ENCODE measurements at places on chromosomes 7 and 10.

GRCh38 chr7:157010588-157011332 lies at the start of gene MNX1:
Gene MNX1, minus strand, starts transcription at chr7:157010663. Its CDS starts 313 bp downstream, at chr7:157010350.
- DNase-seq, result no peak

- DNase-seq, result no peak
Measured at GRCh38 chr7:47034180-47034579, 547.7 kb downstream of the TNS3 start.

DNA sequence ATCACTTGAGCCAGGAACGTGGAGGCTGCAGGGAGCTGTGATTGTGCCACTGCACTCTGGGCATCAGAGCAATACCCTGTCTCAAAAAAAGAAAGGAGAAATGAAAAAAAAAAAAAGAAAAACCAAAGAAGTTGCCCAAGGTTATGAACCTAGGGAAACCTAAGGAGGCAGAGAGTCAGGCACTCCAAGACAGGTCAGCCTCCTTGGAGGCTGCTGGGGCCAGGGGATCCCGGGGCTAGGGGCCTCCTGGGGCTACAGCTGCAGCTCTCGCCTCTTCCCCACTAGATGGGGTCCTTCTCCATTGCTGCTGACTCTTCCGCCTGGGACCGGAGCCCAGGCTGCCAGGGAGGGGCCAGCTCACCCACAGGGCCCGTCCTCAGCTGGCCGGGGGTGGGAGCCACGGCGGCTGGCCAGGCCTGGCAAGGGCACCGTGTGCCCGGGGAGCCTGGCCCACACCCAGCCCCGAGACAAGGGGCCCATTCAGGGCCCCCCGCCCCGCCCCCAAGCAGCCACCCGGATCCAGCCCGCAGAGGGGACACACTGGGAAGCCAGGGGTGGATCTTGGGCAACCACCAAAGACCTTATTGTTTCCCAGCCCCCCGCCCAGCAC lies 1.7 kb upstream of the SPACDR start:
- DNase-seq, result no peak

DNA sequence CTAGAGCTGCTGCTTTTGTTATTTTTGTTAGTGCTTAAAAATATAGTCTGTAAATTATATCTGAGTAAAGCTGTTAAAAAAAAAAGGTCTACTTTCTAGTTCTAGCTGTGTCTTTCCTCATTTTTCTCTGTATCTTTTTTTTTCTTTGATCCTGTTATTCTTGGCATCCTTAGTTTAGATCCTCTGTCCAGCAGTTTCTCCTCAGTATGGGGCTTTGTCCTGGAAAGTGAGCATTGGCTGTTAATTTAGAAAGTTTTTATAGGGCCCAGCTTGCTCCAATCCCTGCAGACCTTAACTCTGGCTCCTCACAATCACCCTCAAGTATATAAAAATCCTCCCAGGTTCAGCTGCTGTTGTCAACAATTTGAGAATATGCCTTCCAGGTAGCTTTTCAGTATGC lies 23.5 kb downstream of the DDX50 start:
- DNase-seq, result no peak

DNA sequence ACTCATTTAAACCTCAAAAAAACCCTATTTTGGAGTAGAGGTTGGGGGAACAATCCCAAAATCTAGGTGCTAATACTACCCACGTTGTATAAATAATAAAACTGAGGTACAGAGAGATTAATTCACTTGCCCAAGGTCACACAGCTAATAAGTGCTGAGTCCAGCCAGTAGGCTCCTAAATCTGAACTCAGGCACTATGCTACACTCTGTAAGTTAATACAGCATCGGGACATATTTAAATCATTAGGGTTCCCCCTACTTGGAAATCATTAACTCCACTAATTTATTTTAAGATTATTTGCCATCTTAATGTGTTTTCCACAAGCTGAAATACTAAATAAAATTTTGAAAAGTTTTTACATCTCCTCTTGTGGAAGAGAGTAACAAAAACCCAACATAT lies 24.2 kb downstream of the PIP4K2A start:
- no peak for DNase-seq

- no peak for DNase-seq
Measured at GRCh38 chr10:125441151-125441550, 241.8 kb downstream of the TEX36 start.

- DNase-seq, result no peak
Measured at GRCh38 chr7:155591055-155591775, 44.9 kb upstream of the CNPY1 start.

DNA sequence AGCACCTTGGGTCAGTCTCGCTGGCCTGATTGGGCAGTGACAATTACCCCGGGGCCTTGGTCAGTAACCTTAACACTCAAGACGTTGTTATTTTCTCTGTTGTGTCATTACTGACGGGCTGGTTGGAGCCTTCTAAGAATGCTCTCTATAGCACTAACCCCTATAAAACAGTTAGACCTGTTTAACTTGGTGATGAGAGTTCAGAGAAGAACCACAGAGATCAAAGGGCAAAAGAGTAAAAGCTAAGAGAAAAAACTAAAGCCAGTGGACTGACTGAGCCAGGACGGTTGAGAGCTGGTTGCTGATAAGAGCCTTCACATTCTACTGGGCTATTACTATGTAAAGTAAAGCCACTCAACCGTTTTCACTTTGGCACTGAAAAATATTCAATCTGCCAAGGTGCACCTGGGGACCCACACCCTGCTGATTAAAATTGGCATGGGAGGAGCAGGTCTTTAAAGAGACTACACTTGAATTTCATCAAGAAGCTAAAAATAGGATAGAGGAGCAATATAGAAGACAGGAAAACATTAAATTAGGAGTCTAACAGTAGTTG lies 13.6 kb upstream of the ITGB1 start:
- no peak for DNase-seq

- no peak for DNase-seq
Measured at GRCh38 chr10:74787457-74787856, 38.9 kb upstream of the KAT6B start.

DNA sequence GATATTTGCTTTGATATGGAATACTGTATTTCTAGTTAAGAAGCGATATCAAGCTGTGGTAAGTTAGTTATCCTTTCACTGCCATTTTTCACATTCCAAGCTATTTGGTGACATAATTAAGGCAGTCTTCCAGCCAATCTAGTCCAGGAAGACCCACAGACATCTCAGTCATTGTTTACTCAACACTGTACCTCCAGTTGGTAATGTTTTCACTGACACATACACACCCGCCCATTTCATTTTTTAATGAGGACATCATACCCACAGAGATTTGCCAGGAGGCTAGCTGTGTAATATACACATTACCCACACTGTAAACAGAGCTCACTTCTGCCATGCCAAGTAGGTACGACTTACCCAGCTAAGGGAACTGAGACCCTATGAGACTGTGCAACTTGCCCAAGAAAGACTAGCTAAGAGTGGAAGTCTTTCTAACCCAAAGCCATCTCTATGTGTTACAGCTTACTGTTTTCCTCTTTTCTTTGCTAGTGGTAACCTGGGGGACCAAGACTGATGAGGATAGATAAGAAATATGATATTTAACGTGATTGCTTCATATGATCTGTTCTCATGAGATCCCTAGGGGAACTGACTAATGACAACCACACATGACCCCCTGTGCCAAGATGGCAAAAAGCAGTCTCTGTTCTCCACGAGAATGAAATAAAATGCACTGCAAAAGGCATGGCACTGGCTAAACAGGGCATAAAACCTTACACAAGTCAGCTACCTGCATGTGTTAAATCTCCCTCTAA lies 179.0 kb downstream of the DGKI start:
- DNase-seq, result no peak

- no peak for DNase-seq
Measured at GRCh38 chr7:46153583-46153950, 232.5 kb upstream of the IGFBP3 start.
